T-helper 17 cell (primary cell): ENCODE measurements at places on chromosomes 7 and 10.
A peak's percentile ranks its signal among the peaks of the same experiment; 100 is the strongest.

GRCh38 chr10:34667177-34667576 is 147.9 kb downstream of the PARD3 start:
- no peak for DNase-seq

- DNase-seq, result no peak
Observed at GRCh38 chr10:78260141-78260540, 226.5 kb downstream of the RPS24 start.

DNA sequence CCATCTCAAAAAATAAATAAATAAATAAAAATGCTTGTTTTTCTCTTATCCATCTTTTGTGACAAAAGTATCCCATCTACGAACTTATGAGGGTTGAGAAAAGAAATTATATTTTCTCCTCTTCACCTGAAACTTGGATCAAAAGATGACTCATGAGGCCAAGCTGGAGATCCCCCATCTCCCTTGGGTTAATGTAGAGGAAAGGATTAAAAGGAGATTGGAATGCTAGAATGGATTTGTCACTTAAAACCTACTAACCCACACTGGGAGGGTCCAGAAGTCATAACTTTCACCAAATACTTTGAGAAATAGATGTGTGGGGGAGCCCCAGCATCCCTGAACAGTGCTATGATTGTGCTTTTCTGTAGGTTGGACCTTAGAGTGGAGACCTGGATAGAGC is 46.3 kb upstream of the PIK3CG start:
- no peak for DNase-seq

- DNase-seq, result no peak
Observed at GRCh38 chr7:130897515-130898419, 163.8 kb upstream of the KLF14 start.

GRCh38 chr7:137695942-137696341 is 150.8 kb downstream of the DGKI start:
- DNase-seq, result no peak

GRCh38 chr7:104156842-104157277 is 51.0 kb downstream of the ORC5 start:
- no peak for DNase-seq

DNA sequence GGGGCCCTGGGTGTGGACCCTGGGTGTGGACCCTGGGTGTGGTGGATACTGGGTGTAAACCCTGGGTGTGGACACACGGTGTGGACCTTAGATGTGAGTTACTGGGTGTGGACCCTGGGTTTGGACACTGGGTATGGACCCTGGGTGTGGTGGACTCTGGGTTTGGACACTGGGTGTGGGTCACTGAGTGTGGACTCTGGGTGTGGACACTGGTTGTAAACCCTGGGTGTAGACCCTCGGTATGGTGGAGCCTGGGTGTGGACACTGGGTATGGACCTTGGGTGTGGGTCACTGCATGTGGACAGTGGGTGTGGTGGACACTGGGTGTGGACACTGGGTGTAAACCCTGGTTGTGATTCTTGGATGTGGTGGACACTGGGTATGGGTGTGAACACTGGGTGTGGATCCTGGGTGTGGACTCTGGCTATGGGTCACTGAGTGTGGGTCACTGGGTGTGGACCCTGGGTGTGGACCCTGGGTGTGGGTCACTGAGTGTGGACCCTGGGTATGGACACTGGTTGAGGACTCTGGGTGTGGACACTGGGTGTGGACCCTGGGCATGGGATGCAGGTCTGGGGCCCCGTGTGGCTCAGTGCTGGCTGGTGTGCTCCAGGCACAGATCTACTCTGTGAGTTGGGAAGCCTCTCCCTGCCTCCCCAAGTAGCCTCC is 356.2 kb downstream of the GLRX3 start:
- no peak for DNase-seq

DNA sequence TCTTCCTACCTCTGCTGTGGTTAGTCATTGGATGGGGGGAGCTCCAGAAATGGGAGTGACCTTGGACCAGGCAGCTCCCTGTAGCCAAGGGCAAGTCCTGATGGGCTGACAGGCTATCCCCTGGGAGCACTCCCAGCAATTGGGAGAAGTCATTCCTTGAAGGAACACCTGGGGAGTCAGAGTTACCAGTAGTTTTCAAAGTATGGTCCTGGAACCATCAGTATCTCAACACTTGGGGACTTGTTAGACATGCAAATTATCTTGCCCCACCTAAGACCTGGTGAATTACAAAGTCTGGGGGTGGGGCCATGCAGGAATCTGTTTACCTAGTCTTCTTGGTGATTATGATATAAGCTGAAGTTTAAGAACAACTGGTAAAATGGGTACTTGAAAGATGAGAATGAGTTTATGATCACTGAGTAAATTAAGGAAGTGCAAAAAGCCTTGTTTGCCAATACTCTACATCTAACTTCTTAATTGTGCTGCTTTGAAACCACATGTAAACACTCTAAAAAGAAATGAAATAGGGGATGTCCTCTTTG is 287.3 kb upstream of the LRRN3 start:
- DNase-seq, result no peak

- DNase-seq, result no peak
Observed at GRCh38 chr10:12975906-12976305, 25.6 kb downstream of the CCDC3 start.

DNA sequence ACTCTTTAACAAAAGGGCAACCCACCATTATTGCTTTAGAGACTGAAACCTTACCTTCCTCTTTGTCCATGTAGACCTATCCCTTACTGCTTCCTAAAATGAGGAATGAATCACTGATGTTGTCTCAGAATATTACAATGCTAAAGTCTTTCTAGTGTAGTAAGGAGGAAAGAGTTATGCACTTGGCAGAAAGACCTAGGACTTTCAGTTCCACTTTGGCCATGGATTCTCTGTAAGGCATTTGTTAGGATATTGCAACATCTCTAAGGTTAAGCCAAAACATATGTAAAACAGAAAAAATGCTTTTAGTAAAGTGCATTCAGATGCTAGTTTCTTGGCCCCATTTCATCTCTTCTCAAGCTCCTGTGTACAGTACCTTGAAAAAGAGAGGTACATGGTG is 230.9 kb downstream of the PARD3 start:
- DNase-seq, result no peak

- no peak for DNase-seq
Observed at GRCh38 chr7:21251151-21251800, 176.6 kb upstream of the SP4 start.

- no peak for DNase-seq
Observed at GRCh38 chr7:102974366-102975236, 61.8 kb downstream of the LRRC17 start.

- DNase-seq, result no peak
Observed at GRCh38 chr7:132291481-132291880, 284.8 kb downstream of the PLXNA4 start.

DNA sequence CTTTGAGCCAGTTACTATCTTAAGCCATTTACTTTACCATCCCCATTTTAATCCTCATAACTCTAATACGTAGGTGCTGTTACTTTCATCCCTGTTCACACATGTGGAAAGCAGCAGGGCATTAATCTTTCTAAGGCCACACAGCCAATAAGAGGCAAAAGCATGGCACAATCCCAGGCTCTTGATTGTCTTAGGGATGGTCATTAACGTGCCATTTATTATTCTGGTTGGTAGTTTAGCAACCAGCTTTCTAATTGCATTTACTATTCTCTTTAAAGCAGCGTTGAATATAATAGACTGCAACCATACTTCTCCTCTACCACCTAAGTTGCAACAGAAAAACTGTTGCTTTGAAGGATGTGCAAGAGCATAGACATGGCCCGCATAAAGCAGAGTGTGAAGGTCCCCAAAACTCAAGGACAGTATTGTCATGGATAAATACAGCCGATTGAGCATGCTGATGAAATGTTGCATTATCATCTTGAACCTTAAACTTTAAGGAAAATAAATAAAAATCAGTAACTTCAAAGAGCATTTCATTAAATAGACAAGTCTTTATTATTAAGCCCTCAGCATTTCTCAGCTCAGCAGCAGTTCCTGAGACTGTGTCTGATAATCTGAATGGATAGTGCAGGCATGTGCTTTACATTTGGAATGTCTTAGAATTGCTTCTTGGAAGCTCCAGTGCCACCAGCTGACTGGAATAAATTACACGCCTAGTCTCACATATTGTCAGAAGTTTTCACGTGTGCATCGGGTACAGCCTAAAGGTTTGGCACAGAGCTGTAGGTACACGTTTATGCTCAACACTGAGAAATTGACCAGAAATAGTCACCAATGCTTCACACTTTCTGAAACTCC is 467.1 kb downstream of the SDK1 start:
- no peak for DNase-seq

GRCh38 chr7:83325083-83325482 is 162.4 kb upstream of the PCLO start:
- no peak for DNase-seq

DNA sequence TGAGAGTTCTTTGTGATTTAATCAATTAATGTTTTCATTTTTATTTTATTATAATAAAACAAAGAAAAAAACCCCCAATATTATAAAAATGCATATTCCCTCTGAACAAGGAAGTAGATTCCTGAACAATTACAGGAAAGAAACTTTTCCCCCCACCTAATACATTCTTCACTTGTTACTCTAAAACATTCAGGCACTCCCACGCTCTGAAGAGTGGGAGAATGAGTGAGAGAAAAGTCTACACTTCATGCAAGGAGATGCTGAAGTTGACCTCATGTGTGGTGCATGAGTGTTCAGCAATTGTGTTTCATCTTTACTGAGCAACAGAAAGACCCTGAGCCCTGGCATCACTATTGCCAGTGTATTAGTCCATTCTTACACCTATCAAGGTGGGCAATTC is 244.2 kb upstream of the IGFBP3 start:
- DNase-seq, result no peak

- DNase-seq, result no peak
Observed at GRCh38 chr7:66460921-66461361, 167.7 kb upstream of the KCTD7 start.

GRCh38 chr7:33261585-33261984 is 132.2 kb downstream of the BBS9 start:
- no peak for DNase-seq

DNA sequence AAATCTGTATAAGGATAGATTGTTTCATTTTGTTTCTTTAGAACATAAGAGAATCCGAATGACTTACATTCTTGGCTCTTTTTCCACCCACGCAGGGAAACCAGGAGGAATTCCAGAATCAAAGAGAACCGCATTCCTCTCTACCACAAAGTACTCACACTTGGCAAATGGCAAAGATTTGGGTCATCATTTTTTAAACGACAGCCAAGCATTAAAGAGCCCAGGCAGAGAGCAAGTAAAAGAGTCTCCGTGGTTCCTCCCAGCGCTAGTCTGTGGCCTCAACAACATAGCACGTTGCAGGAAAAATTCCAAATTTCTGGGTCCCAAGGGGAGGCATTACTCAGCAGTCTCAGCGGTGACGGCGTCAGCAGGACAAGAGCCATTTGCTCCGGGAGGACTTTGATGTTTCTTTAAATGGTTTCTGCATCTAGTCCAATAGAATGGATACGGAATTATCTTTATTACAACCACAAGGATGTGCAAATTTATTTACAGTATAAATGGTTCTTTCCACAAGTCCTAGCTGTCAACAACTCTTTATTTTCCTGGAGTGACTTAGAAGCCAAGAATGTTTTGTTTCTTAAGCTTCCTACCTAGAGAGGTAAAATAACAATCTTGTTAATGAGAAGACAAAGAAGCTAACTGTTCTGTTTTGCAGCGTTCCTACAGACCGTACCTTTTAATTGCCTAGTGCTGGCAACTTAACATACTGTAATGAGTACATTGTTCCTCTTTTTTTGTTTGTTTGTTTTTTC is 232.5 kb downstream of the SKIDA1 start:
- no peak for DNase-seq

GRCh38 chr10:16652154-16652553 is 130.5 kb upstream of the C1QL3 start:
- DNase-seq, result no peak

DNA sequence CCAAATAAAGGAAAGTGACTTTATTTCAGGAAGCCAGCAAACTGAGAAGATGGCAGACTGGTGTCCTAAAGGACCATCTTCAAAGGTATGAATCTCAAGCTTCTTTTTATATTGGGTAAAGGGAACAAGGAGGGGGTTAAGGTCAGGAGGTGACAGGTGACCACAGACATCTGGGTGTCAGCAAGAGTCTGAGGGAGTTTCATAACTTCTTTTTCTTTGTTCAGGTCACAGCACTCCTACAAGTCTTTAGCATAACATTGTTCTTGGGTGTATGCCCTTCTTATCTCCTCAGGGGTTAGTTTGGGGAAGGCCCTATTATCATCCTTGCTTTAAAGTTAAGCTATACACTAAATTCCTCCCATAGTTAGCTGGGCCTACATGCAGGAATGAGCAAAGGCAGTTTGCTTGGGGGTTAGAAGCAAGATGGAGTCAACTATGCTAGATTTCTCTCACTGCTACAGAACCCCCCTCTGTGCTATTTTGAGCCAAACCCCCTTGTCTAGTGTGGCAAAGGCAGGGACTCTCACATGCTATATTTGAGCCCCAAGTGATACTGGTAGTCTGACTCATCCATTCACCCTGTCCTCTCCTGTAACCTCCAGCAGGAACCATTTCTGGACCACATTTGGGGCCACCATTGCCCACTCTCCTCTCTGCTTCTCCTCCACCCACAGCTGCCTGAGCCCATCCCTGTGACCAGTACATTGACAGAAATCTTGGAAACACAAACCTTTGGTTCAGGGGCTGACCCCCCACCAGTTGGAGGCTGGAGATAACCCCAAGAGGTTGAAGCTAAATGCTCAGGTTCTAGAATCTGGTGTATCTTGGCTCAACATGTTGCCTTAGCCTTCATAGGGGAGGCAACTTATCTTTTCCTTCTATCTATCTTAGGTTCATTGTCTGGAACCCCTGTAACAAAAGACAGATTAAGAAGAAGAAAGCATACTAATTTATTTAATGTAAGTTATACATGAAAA is 55.5 kb upstream of the LRGUK start:
- no peak for DNase-seq

DNA sequence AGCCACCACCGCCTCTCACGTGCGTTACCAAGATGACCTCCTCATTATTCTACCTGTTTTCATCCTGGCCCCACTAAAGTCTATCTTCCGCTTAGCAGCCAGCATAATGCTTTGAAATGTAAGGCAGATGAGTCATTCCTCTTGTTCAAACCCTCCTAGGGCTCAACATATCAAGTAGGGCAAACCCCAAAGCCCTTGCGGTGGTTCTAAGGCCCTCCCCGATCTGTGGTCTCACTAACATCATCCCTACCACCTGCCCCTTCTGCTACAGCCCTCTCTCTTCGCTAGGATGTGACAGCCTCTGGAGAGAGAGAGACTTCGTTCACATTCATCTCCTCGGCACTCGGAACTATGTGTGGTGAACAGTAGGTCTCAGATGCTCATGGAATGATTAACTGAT is 94.8 kb downstream of the SVIL start:
- no peak for DNase-seq

DNA sequence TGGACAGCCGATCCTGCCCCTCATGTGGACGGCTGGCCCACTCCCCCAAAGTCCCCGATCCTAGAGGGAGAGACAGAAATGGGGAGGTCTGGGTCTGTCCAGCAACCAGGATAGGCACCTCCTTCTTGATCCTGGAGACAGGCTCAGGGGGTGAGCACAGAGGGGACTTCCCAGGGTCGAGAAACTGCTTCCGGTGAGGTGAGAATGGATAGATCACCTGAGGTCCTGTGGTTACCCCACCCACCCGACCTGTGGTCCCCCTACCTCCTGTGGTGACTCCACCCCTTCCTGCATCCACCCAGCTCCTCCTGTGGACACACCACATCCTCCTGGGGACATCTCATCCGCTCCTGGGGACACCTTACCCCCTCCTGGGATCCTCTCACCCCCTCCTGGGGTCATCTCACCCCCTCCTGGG is 27.4 kb upstream of the RASGEF1A start:
- DNase-seq, result peak; percentile 54
